ENCODE measurements at places on chromosomes 12 and 14.

DNA sequence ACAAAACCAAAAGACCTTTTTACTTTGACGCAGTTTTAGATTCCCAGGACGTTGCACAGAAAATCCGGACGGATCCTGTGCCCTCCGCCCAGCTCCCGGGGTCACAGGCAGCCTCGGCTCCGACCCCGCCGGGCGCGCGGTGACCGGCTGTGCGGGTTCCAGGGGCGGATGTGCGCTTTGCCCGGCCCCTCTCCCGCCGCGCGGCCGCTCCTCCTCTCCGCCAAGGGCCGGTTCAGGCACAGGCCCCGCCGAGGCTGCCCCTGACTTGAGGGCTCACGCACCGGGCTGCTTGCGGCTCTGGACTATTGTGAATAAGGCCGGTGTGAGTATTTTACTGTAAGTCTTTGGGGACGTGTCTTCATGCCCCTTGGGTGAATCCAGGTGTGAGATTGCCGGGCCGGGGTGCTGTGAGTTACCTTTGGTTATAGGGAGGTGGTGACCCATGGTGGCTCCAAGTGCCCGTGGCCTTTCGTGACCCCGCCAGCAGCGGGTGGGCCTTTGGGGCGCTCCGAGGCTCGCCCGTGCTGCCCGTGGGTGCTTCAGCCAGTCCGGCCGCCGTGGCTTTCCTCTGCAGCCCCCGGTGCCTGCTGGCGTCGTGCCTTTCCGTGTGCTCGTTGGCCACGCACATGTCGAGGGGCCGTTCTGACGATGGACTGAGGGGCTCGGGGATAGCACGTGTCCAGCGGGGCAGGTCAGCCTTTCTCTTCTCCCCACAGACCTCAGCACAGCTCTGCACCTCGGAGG, 45.9 kb downstream of the NOC4L start:
- H3K27ac ChIP-seq, result no peak overlapping the region
- H3K4me3 ChIP-seq, result peak overlapping the region; percentile 55
- peaks cover 15% of the 10 kb centered on the region for H3K27me3 ChIP-seq
- no peaks in the 10 kb centered on the region for H3K36me3 ChIP-seq
- H3K4me1 ChIP-seq, result peaks cover 13% of the 10 kb centered on the region
- no peak for DNase-seq

DNA sequence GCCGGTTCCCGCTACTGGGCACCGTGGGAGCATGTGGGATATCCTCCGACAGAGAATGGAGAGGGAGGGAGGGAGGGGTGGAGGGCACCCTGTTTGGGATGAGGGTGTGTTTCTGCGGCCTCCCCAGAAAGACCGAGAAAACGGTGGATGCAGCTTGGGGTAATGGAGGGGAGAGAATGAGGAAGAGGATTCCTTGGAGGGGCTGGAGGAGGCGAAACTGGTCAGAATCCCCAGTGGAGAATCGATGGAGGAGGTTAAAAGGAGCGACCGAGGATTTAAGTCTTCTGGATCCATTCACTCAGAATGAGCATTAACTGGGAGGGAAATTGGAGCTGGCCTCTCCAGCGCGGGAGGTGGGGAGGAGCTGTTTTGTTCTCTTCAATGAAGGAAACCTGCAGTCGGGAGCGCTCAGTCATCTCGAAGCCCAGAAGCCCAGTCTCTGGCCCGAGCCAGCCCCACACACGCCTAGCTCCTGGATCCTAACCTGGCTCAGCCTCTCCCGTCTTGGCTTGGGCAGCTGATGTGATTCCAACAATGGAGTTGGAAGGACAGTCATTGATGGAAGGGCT, 581 bp downstream of the ARG2 start:
- H3K27me3 ChIP-seq, result no peaks in the 10 kb centered on the region
- H3K4me3 ChIP-seq, result peak overlapping the region; percentile 67
- H3K4me1 ChIP-seq, result peaks cover 34% of the 10 kb centered on the region
- H3K36me3 ChIP-seq, result no peaks in the 10 kb centered on the region
- no peak for DNase-seq

DNA sequence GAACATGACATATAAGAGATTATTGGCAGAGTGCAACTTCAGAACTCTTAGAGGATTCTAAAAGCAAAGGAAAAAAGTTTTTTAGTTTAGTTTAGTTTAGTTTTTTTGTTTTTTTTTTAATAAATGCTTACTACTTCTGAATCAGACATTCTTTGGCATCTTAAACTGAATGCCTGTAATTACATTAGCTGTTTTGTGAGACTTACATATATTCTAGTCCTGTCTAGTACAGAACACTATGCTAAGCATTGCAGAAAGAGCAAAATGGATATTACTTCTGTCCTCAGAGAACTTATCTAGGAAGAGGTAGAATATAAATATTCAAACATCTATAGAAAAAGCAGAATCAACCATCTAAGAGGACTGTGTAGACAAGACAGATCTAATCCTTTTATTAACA, 133.2 kb downstream of the RAD51B start:
- H3K27ac ChIP-seq, result no peak overlapping the region
- no peaks in the 10 kb centered on the region for H3K4me1 ChIP-seq
- H3K36me3 ChIP-seq, result no peaks in the 10 kb centered on the region

- no peaks in the 10 kb centered on the region for H3K27me3 ChIP-seq
- DNase-seq, result no peak
- no peaks in the 10 kb centered on the region for H3K4me1 ChIP-seq
- no peaks in the 10 kb centered on the region for H3K36me3 ChIP-seq
Measured at GRCh38 chr14:90743425-90743824, 72.8 kb downstream of the TTC7B start.

DNA sequence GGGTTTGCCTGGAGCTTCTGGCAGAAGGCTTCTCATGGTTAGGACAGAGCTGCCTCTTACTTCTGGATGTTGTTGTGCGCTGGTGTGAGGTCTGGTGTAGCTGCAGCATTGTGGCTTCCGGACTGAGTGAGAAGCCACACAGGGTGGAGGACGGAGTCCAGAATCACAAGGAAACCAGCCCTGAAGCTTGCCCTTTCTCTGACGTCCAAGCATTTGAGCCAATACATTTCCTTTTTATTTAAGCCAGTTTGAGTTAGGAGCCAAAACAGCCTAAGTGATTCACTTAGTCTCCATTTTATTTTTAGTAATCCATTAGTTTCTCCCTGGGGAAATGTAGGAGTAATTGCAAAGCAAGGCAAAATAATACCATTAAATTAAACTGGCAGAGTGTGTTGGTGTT, 402.4 kb upstream of the RGS6 start:
- no peaks in the 10 kb centered on the region for H3K36me3 ChIP-seq
- H3K27me3 ChIP-seq, result no peaks in the 10 kb centered on the region
- no peak overlapping the region for H3K4me3 ChIP-seq
- no peak overlapping the region for H3K27ac ChIP-seq
- H3K4me1 ChIP-seq, result peaks cover 16% of the 10 kb centered on the region

- no peaks in the 10 kb centered on the region for H3K27me3 ChIP-seq
- DNase-seq, result no peak
- no peak overlapping the region for H3K27ac ChIP-seq
- no peak overlapping the region for H3K4me3 ChIP-seq
Measured at GRCh38 chr12:11785712-11786111, 136.2 kb downstream of the ETV6 start.

DNA sequence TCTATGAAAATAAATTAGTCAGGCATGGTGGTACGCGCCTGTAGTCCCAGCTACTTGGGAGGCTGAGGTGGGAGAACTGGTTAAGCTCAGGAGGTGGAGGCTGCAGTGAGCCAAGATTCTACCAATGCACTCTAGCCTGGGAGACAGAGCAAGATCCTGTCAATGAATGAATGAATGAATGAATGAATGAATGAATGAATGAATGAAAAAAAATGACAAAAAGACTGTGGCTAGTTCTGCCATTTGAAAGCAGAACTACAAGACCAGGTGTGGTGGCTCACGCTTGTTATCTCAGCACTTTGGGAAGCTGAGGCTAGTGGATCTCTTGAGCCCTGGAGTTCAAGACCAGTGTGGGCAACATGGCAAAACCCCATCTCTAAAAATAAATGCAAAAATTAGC, 32.2 kb upstream of the NPFF start:
- H3K4me3 ChIP-seq, result no peak overlapping the region
- peak overlapping the region; percentile 79 for H3K27ac ChIP-seq
- DNase-seq, result no peak

DNA sequence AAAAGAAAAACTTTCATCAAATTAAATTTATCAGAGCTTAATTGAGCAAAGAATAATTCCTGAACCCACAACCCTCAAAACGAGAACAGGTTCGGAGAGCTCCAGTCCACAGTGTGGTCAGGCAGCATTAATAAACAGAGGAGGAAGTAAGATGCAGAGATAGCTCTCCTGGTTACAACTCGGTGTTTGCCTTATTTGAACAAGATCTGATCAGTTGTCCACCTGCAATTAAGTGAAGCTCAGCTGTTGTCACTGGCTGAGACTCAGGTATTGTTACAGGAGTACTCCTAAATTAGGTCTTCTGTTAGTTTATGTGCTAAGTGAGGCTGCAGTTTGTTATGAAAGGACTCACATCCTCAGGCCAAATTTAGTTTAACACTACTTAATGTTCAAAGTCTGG, 451.4 kb upstream of the PDE3A start:
- no peaks in the 10 kb centered on the region for H3K27me3 ChIP-seq
- peaks cover 3% of the 10 kb centered on the region for H3K4me1 ChIP-seq
- no peak overlapping the region for H3K4me3 ChIP-seq
- no peak overlapping the region for H3K27ac ChIP-seq
- no peaks in the 10 kb centered on the region for H3K36me3 ChIP-seq
- no peak for DNase-seq

DNA sequence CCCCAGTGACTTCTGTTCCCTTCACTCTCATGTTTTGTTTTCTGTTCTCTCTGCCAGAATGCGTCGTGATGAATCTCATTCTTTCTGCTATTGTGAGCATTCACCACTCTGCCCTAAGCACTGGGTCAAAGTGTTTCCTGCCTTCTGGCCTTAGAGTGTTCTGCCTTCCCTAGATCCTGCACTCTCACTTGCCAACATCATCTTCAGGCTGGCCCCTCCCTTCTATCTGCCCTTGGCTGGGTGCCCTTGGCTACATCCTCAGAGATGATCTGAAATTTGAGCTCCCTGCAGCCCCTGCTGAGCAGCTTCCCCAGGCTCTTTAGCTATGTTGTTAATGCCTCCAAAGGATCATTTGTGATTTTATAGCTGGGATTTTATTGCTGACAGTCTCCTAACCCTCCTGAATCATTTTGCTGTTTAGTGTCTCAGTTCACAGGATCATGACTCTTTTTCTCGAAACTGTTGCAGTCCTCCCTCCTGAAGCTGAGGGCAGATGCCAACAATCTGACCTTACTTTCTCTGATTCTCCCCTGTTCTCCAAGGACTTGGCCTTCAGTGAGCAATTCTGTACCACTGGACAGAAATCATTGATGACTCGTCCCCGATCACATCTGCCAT, 4.5 kb downstream of the DHRS2 start:
- H3K27ac ChIP-seq, result no peak overlapping the region
- peaks cover 4% of the 10 kb centered on the region for H3K4me1 ChIP-seq
- H3K36me3 ChIP-seq, result no peaks in the 10 kb centered on the region
- no peak for DNase-seq
- no peak overlapping the region for H3K4me3 ChIP-seq

GRCh38 chr12:109606320-109607028, 32.9 kb downstream of the MVK start:
- no peak overlapping the region for H3K27ac ChIP-seq
- H3K4me1 ChIP-seq, result no peaks in the 10 kb centered on the region
- H3K4me3 ChIP-seq, result no peak overlapping the region
- no peak for DNase-seq
- no peaks in the 10 kb centered on the region for H3K36me3 ChIP-seq
- H3K27me3 ChIP-seq, result peaks cover 31% of the 10 kb centered on the region

- peaks cover 44% of the 10 kb centered on the region for H3K4me1 ChIP-seq
- H3K27me3 ChIP-seq, result no peaks in the 10 kb centered on the region
- H3K36me3 ChIP-seq, result no peaks in the 10 kb centered on the region
- no peak for DNase-seq
Measured at GRCh38 chr12:14852880-14853279, 9.6 kb upstream of the ART4 start.

DNA sequence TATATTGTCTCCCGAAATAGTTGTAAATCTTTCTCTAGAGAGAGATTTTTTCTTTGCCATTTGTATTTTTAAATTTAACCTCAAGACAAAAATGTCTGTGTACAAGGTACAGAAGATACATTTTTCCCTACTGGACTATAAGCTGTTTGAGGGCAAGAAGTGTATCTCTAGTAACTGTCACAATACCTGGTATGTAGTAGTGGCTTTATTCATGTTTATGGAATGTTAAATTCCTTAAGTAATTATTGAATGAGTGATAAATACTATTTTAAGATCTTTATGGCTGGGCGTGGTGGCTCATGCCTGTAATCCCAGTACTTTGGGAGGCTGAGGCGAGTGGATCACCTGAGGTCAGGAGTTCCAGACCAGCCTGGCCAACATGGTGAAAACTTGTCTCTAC, 24.4 kb upstream of the CDK17 start:
- no peak overlapping the region for H3K27ac ChIP-seq
- no peaks in the 10 kb centered on the region for H3K36me3 ChIP-seq
- no peaks in the 10 kb centered on the region for H3K27me3 ChIP-seq
- no peak overlapping the region for H3K4me3 ChIP-seq

GRCh38 chr14:81727218-81727617, 193.6 kb upstream of the SEL1L start:
- DNase-seq, result no peak
- H3K27ac ChIP-seq, result no peak overlapping the region
- no peaks in the 10 kb centered on the region for H3K4me1 ChIP-seq
- H3K27me3 ChIP-seq, result no peaks in the 10 kb centered on the region

GRCh38 chr12:8596561-8596960, 16.1 kb downstream of the AICDA start:
- H3K27ac ChIP-seq, result no peak overlapping the region
- H3K4me3 ChIP-seq, result no peak overlapping the region
- no peaks in the 10 kb centered on the region for H3K27me3 ChIP-seq
- no peaks in the 10 kb centered on the region for H3K4me1 ChIP-seq

DNA sequence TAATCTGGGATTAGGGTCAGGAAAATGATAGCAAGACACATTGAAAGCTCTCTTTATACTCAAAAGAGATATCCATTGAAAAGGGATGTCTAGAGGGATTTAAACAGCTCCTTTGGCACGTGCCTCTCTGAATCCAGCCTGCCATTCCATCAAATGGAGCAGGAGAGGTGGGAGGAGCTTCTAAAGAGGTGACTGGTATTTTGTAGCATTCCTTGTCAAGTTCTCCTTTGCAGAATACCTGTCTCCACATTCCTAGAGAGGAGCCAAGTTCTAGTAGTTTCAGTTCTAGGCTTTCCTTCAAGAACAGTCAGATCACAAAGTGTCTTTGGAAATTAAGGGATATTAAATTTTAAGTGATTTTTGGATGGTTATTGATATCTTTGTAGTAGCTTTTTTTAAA, 25.4 kb upstream of the PLEKHD1 start:
- no peaks in the 10 kb centered on the region for H3K27me3 ChIP-seq
- H3K27ac ChIP-seq, result no peak overlapping the region
- no peaks in the 10 kb centered on the region for H3K4me1 ChIP-seq
- H3K36me3 ChIP-seq, result peaks cover 44% of the 10 kb centered on the region
- H3K4me3 ChIP-seq, result no peak overlapping the region

DNA sequence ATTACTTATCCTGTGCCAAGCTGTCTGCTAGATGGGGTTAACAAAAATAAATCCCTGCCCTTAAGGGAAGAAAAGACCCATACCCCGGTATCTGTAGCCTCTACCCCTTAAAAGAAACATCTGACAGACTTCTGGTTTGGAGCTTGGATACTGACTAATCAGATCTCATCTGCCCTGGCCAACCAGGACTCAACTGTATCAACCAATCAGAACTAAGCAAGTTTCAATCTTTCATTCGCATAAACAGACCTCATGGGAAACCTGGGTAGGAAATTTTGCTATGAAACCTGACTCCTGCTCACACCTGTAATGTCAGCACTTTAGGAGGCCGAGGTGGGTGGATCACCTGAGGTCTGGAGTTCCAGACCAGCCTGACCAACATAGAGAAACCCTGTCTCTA, 26.4 kb upstream of the PRMT8 start:
- H3K36me3 ChIP-seq, result no peaks in the 10 kb centered on the region
- DNase-seq, result no peak
- H3K27ac ChIP-seq, result no peak overlapping the region
- H3K27me3 ChIP-seq, result peaks cover 15% of the 10 kb centered on the region
- no peaks in the 10 kb centered on the region for H3K4me1 ChIP-seq

Measured in suprapubic skin (tissue), 4 donors.